ENCODE measurements at places on chromosomes 5 and 9.

DNA sequence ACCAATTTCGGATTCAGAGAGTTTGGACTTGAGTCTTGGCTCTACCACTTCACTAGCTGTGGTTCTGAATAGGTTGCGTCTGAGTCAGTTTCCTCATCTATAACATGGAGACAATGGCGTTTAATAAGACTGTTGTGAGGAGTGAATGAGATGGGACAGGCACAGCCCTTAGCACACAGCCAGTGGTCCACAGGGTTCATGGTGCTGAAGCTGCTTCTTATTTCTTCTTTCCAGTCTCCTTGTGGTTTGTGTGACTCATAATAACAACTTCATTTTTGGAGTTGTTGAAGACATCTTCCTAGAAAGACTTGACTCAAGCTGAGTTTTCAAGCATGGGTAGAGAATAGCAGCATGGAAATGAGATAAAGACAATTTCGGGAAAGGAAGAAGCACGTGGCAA is 172.6 kb upstream of the PPP2R2B start:
- DNase-seq: no peak

GRCh38 chr9:110897943-110898342 is 140.3 kb downstream of the LPAR1 start:
- no peak for DNase-seq

GRCh38 chr5:130992095-130992494 is 173.0 kb downstream of the HINT1 start:
- no peak for DNase-seq

GRCh38 chr9:87874304-87874623 is 8.4 kb upstream of the SPATA31E1 start:
- DNase-seq: no peak

- no peak for DNase-seq
These were observed 1360.6 kb upstream of the ACO1 start for GRCh38 chr9:31023847-31024246.

Data from activated T-cell treated with anti-CD3 and anti-CD28 coated beads for 1 hour (primary cell).